ENCODE measurements at places on chromosomes 11 and 22.

DNA sequence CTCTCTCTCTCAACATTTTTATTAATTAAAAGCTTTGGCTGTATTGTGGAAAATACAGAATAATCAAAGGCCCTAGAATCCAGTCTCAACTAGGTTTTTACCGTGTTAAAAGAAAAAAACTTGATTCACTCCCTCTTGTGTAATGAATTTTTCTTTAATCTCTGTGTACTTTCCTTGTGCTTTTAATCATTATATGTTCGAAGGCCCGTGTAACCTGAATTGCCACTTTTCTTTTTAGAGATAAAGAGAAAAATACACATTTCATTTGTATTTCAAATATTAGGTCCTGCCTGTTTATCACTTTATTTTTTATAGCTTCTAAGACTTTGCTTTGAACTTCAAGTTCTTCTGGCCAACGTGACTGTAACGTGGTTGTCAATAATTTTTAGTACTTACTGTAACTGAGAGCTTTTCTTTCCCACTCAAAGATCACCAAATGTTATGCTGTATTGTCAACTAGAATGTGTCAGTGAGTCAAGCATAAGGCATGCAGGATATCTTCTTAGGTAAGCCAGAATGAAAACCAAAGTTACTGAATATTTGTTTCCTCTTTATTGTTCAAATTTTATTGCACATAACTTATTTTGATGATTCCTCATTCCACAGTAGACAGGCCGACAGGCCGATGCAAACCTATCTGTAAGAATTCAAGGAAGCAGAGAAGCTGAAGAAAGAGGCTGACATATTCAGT lies 23.3 kb upstream of the FAR1 start:
- DNase-seq, result no peak

GRCh38 chr11:86182976-86183584 lies 61.5 kb upstream of the EED start:
- no peak for DNase-seq

DNA sequence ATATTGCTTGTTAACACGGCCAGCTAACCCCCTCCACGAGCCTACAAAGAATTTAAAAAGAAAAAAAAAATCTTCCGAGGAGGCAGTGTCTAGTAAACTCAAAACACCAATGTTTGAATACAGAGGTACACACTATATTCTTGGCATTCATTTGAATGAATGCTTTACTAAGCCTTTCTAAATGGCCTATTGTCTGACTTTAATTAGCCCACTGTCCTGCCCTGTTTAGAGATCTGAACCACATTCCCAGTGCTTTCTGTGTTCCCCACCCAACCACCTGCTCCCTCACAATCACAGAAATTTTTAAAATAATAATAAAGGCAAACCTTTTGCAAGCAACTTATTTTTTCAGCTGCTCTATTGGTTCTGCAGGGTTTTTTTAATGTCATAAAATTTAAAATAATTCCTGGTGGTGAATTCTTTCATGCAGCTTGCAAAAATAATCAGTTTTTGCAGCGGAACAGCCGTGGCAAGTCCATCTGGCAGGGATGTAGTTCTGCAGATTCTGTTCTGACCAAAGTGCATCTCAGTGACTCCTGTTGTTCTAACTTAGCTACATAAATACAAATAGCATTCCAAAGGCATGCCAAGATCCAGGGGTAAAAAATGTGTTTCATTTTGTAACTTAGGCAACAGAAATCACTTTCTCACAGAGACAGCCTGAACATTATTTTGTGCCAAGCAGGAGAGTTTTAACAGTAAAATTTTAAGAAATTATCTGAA lies 23.8 kb downstream of the POU2AF2 start:
- DNase-seq, result peak; percentile 78

- peak; percentile 42 for DNase-seq
These were observed 948.2 kb downstream of the NTM start for GRCh38 chr11:132318421-132319157.

- no peak for DNase-seq
These were observed 322.5 kb downstream of the NTM start for GRCh38 chr11:131692961-131693360.

GRCh38 chr11:22193348-22194051 lies 615 bp downstream of the ANO5 start:
- DNase-seq, result peak; percentile 3

DNA sequence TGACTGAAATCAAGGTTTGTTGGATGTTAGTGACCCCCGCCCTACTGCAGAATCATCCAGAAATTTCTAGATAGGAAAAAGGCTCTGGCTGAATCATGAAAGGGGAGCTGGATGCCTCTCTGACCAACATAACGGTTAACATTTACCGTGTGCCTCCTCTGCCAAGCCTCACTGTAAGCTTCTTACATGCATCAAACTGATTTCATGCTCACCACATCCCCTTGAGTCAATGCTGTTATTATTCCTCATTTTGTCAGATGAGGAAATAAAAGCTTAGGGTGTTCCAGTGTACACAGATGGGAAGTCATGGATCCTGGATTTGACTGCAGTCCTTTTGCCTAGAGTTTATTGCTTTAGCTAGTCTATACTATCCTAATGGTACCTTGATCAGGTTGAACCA lies 5.9 kb upstream of the HMOX1 start:
- no peak for DNase-seq

DNA sequence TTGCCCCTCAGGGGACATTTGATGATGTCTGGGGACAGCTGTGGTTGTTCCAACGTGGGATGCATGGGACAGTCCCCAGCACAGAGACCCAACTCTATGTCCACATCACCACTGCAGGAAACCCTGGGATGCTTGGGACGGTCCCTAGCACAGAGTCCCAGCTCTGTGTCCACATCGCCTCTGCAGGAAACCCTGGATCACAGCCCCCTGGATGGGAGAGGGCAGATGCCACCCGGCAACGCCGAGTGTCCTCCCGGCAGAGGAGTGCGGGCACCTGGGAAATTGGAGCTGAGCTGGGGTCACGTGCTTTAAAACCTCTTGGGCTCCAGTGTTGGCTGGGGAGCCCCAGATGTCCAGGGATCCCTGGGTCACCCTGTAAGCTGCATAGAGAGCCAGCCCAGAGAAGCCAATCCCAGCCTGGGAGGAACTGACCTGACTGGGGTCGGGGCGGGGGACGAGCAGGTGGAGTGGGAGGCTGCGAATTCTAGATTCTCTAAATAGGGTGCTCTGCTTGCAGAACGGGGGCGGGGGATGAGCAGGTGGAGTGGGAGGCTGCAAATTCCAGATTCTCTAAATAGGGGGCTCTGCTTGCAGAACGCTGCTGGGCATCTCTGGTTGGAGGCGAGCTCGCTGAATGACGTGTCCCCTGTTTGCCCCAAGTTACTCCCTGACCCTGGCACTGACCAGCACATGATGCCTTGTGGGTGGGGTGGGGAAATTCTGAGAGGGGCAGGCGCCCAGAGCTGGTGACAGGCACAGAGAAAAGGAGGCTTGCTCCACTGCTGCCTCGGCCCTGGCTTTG lies 1197.8 kb downstream of the BRD1 start:
- no peak for DNase-seq

DNA sequence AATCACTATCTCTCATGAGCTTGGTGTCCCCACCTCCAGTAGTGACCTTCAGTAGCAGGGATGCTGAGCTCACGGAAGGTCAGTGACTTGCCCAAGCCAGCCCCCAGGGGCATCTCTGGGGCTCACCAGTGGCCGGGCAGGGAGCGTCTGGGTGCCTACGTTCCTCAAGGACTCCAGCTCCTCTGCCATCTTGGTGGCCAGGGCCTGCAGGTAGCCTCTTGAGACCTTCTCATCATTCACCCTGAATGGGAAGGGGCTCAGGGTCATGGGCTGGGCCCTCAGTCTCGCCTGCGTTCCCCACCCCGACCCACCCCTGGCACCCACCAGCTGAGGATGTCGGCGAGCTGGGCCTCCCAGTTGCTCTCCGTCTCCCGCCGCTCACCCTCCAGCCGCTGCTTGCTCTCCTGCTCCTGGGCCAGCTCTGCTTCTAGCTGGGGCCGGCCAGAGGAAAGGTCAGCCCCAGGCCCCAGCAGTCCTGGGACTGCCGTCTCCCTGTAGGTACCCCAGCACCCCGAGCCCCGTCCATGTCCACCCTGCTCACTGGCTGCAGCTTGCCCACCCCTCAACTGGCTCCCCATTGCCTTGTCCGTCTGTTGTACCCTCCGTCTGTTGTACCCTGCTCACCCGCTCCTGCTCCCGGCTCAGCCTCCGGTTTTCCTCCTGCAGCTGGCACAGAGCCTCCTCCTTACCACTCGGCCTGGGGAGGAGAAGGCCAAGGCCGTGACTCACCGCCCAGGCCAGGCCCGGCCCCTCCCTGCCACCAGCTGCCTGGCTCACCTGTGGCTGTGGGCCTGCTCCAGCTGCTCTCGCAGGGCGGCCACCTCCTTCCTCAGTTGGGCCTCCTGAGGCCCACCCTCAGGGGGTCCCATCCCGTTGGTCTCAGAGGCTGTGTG lies 9.5 kb downstream of the CDC42BPG start:
- DNase-seq, result no peak

DNA sequence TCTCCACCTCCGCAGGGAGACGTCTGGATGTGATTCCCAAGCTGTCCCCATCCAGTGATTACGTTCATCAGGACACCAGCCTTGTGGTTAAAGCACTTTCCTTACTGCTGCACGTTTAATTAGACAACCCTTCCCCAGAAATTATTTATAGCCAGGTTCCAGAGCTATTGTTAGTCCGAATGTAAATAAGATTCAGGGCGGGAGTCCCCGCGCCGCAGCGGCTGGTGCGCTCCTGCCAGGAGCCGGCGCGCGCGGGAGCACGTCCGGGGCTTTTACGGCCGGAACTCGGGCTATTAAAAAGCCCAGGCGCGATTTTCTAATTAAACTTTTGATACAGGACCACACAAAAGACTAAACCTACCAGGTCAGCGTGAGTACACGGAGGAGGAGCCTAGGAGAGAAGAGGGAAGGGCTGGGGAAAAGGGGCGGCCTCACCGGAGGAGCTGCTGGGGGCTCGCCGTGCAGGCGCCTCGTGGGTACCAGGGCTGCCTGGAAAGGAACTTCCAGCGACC lies 538.3 kb downstream of the OPCML start:
- DNase-seq, result peak; percentile 8

GRCh38 chr11:46522682-46523281 lies 71.0 kb downstream of the AMBRA1 start:
- no peak for DNase-seq

- peak; percentile 28 for DNase-seq
These were observed 90.2 kb downstream of the SWAP70 start for GRCh38 chr11:9754010-9754471.

- no peak for DNase-seq
These were observed 8.0 kb downstream of the RBM14 start for GRCh38 chr11:66624450-66624849.

DNA sequence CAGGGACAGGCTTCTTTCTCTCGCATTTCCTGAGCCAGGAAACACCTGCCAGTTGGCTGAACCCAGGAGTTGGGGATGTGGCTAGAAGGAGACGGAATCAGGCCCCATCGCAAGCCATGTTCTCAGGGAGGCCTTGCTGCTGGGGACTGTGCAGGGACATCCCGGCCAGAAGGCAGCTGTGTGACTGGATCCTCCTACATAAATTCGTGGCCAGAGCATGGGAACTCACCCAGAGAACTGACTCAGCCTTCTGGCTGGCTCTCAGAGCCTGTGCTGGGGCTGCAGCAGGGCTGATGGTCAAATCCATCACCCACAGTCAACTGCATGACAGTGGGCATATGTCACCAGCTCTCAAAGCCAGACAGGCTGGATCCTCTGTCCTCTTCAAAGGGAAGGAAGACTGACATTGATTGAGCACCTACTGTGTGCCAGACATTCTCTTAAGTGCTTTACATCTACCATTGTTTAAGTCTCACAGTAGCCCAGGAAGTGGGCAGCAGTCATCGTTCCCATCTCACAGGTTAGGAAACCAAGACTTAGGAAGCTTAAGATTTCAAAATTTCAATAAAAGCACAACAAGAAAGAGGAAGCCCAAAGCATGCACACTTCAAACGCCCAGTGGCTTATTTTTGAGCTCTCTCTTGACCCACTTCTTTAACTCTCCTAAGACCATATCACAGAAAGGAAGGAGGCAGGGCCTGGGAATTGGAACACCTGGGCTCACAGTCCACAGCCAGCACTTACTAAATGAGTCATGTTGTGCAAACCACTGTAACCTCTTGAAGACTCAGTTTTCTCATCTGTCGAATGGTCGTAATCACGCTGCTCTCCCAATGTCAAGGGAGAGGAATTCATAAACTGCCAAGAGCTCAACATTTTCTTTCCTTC lies 30.9 kb upstream of the CACNG2 start:
- DNase-seq, result peak; percentile 53

DNA sequence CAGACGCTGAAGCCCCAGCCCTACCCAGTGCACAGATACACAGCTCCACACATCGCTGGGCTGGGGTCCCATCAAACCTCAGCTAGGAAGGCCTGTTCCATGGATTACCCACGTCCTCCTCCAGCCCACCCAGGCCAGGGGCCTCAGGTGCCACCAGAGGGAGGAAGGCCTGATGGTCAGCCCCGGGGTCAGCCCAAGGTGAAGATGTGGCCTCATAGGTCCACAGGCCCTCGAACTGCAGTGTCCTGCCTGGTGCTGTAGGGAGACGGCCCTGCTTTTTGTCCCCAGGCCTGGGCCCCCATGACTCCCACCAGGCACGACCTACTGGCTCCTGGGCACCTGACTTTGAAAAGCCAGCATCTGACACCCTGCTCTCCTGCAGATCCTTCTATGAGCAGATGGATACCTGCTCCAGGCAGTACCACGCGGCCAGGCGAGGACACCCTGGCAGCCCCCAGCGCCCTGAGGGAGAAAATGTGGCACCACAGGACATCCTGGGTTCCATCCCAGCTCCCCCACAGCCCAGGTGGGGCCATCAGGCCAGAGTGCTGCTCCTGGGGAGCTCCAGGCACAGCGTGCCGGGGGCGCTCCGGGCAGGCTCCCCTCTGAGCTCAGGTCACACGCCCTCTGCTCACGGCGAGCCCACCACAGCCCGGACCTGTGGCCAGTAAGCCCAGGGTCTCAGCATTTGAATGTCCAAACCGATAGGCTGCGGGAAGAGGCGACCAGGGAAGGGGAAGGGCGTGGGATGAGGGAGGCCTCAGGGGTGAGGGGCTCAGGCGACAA lies 15.8 kb upstream of the MOB2 start:
- DNase-seq, result no peak

DNA sequence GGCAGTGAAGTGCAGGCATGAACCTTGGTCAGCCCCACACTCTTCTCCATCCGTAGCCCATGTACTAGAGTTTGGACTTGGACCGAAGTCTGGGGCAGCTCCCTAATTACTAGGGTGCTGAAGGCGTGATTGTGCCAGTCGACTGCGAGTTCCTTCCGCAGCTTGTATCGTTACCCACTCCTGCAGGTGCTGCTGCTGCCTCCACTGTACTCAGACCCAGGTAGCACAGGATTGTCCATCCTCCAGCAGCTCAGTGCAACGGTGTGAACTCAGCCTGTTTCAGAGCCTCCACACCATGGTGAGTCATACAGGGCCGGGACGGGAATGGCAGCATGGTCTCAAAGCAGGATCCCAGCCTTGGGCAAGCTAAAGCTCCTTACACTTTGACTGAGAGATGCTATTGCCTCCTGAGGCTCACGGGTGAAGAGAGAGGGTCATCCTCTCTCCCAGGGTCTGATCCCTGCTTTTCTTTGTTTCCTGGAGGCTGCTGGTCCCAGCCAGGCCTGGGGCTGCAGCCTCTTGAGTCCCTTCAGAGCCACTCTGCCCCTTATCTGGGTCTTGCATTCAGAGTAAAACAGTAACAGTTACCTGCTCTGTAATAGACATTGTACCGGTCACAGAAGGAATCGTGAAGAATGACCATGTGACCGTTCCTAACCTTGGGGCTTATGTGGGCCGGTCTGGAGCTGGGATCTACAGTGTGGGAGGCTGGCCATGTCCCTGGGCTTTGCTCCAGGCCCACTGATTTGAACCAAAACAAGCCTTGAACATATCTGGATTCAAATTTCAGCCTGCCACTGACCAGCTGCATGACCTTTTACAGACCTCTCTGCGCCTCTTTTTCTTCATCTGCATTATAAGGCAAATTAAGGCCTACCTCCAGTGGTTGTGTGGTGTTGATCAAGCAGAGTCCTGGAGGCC lies 1.7 kb downstream of the TKFC start:
- DNase-seq, result peak; percentile 24
